ENCODE measurements at places on chromosomes 12 and 14.

DNA sequence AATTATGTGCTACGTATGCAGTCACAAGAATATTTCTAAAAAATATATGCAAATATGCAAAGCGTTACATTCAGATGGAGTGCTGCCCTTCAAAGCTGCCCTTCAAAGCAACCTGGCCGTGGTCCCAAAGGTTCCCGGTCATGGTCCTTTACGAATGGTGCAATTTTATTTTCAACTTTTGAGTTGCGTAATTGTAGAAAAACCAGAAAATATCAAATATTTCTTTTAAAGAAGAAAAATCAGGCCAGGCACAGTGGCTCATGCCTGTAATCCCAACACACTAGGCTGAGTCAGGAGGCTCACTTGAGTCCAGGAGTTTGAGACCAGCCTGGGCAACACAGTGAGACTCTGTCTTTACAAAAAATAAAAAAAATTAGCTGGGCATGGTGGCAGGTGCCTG, 21.4 kb downstream of the CLSTN3 start:
- no peak for DNase-seq

DNA sequence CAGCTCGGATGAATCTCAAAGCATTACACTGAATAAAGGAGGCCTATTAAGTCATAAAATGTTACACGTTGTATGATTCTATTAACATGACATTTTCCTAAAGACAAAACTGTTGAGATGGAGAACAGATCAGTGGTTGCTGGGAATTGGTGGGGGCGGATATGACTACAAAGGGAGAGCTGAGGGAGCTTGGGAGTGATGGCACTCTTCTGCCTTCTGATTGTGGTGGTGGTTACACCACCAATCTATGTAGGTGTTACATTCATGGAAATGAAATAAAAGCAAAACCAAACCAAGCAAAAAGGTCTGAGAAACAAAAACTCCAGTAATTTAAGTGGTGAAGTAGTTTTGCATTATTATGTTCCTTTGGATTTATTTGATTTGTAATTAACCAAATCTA, 16.4 kb upstream of the EVL start:
- DNase-seq: no peak

DNA sequence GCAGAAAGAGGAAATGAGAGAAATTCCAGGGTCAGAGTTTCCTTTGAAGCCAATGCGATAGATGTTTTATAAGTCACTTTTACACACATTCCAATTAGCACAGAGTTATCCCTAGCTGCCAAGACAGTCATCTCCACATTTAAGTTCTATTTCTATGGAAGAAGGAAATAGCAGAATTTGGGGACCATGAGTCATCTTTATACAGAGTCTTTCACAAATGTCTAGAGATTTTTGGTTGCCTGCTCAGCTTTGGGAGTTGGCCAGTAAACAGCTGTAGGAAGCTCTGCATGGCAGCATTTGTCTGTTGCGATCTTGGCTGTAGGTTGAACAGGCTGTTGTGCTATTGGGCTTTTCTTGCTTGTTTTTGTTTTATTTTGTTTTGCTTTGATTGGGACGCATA, 884.3 kb downstream of the GALC start:
- DNase-seq: no peak

- DNase-seq: peak; percentile 23
These were observed 481 bp downstream of the MAX start for GRCh38 chr14:65101631-65102440.

- no peak for DNase-seq
These were observed 798.8 kb downstream of the SLC16A7 start for GRCh38 chr12:60394665-60395064.

DNA sequence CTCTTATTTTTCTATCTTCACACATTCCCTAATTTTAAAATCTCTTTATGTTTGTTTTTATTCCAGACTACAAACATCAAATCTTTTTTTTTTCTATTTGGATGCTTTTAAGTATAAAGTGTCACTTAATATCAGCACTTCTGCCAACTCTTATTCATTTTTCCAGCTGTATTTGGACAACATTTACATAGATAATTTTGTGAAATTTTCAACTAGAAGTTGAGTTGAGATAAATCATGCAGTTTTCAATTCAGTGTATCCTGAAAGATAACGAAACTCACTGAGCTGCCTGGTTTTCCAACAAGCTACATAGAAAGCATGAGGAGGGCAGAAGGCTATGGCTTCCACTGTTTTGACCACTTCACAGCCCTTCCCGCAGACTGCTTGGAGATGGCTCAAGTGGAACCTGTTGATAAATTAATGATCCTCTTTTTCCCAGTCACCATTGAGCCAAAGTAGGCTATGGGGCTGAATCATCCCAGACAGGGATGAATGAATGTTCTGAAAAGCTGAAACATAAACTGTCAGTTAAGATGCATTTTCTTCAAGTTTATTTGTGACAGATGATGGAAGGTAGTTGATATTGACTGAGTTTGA, 213.9 kb downstream of the RAD51B start:
- no peak for DNase-seq

GRCh38 chr14:103453791-103454190, 68.6 kb downstream of the MARK3 start:
- no peak for DNase-seq

DNA sequence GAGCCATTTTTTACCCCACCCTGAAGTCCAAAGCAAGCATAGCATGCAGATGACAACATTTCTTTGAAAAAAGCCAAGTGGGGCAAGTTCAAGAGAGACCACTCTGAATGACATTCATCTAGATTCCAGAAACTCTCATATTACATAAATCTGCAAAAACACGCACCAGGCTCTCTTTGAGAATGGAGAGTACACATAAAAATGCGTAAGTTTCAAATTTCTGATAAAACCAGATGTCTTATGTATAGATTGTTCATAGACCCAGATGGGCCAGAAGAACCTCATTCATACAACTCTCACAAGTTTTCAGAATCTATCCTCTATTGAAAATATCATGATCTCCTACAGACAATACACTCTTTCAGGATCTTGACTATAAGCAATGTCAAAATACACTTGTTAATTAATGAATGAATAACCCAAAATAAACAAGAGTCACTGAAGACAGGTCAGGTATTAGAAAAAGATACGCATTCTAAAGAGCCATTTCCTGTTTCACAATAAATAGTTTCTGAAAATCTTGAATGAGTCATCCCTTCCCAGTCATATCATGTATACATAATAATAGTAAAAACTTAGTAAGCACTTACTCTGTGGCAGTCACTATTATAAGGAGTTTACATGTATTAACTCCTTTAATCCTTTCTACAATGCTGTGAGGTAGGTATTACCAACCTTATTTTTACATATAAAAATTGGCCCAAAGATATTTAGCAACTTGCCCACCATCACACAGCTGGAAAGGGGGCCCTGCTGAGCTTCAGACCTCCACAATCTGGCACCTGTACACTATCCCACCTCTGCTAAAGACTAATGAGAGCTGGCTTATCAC, 72.0 kb downstream of the PPP2R5E start:
- DNase-seq: no peak

DNA sequence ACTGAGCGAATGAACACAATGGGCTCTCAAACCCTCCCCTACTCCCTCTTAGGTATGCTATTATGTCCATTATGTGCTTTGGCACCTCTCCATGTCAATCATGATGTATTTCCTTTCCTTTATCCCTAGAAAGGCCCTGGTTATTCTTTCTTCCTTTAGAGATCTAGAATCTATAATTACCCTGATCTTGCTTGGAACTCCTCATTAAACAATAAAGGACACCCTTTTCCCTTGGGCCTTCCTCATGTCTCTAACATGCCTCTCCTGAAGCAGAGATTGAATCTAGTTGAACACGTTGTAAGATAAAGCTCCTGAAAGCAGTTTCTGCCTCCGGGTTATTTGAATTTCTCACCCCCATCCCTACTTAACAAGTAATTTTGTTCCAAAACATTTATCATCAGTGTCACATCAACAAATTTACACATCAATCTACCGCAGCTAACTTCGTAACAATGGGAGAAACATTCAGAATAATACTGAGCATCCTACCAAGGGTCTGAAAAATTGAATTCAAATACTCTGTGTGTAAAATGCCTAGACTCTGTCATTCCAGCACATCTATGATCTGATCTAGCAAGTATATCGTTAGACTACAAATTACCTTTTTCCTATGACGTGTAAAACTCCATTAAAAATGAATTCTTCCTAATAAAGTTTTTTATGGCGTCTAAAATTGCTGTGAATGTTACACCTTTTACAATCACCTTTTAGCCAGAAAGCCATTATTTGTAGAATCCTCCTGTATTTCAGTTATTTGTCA, 5.4 kb downstream of the USP44 start:
- DNase-seq: no peak

- DNase-seq: no peak
These were observed 462 bp downstream of the SRP54 start for GRCh38 chr14:34983148-34983760.

DNA sequence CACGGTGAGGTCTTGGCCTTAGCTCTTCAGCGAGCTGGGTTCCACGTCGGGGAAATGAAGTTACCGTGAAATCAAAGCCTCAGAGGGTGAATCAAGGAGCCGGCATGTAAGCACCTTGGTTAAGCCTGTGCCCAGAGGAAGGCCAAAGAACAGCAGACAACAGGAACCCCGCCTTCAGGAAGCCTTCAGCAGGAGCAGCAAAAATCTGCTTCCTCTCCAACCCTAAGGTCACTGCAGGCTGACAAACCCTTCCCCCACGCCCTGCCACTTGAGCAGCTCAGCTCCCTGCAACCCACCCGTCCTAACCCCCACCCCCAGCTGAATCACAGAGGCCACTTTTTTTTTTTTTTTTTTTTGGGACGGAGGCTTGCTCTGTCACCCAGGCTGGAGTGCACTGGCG, 72.9 kb upstream of the LTA4H start:
- no peak for DNase-seq

GRCh38 chr14:99630202-99630601, 14.7 kb upstream of the HHIPL1 start:
- no peak for DNase-seq

DNA sequence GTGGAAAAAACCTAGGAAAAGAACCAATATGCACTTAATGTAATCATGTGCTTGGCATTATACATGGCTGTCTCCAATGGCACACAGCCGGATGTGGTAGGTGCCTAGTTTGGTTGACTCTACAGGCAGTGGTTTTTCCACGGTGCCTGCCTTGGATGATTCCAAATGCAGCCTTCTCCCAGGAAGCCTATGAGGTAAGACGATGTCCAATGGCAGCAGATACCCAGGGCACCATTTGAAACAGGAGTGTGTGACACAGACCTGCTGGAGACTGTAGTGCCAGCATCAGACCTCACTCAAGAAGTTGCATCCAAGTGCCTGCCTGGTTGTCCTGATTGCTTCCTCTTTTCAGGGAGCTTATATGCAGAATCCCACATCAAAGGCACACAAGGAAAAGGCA, 88.0 kb upstream of the VASH1 start:
- DNase-seq: no peak

- no peak for DNase-seq
These were observed 96.1 kb downstream of the DAD1 start for GRCh38 chr14:22492622-22493542.

DNA sequence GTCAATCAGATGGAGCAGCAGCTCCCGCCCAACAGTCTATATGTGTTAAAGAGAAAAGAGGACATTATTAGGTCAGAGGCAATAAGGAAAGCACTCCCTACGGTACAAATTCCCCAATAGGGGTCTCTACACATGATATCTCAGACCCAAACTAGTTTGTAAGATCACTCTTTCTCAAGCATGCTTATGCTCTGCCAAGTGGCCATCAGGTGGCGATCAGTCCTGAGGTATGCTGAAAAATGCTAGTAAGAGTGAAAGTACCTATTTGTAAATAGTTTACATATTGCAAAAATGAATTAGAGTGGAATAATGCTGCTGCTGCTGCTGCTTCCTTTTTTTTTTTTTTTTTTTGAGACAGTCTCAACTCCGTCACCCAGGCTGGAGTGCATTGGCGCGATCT, 61.0 kb downstream of the CPM start:
- DNase-seq: no peak

DNA sequence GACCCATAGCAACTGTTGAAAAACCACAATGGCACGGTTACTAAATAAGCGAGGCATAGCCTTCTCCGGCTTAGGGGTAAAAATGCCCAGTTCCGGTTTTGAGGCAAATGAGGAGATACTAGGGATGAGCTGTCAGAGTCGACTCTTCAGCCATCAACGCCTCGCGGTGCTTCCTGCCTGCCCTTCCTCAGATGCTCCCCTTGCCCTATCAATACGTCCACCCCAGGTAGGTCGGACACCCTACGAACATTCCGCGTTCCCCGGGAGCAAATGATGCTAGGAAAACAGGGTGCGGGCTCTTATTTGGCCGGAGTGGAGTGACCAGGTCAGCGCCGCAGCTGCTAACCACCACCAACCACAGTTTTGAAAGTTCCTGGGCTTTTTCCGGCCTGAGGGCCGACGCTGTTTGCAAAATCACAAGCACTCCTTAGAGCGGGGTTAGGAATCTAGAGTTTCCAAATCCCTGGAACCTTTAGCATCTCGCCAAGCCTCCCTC, 1.2 kb downstream of the SRSF9 start:
- DNase-seq: no peak

- DNase-seq: no peak
These were observed 469.8 kb downstream of the FOXG1 start for GRCh38 chr14:29236401-29236800.

DNA sequence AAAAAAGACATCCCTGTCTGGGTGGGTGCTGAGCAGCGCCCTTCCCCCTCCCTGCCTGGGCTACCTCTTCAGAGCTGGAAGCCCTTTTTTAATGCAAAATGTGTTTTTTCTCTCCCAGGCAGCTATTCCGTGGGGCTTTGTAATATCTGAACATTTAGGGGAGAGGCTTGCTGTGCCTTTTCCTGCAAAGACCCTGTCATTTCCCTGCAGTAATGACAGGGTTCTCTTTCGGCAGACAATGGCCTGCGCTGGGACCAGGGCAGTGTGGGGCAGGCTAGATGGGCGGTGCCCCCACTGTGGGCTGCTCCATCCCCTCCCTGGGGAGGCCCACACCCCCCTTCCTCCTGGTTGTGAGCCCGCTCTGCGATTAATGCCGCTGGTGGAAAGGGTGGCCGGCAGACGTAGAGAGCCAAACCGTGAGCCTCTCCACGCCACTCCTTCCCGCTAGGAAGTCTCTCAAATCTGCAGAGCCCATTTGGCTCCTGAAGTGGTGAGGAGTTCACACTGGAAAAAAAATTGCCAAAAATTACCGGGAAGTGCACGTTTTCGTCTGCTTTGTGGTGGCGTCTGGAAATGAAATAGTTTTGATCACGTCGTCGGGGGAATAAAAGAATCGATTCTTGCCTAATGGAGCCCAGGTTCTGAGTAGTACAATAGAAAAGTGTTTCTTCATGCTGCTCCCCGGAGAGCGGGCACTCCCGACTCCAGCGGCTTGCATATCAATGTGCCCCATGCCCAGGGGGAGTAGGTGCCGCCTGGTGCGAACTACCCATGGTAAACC, 31.5 kb downstream of the KIF26A start:
- DNase-seq: no peak
